ENCODE measurements at places on chromosomes 12 and 14.

GRCh38 chr12:25186788-25187402, 8.1 kb downstream of the DNAI7 start:
- DNase-seq, result peak; percentile 21

- DNase-seq, result peak; percentile 73
Measured at GRCh38 chr12:57005980-57006808, at the start of gene ZBTB39. Gene ZBTB39, minus strand, starts transcription at chr12:57006546. Its CDS starts 1,629 bp downstream, at chr12:57004917.

GRCh38 chr12:4591180-4591687, 29.2 kb downstream of the DYRK4 start:
- DNase-seq, result no peak

DNA sequence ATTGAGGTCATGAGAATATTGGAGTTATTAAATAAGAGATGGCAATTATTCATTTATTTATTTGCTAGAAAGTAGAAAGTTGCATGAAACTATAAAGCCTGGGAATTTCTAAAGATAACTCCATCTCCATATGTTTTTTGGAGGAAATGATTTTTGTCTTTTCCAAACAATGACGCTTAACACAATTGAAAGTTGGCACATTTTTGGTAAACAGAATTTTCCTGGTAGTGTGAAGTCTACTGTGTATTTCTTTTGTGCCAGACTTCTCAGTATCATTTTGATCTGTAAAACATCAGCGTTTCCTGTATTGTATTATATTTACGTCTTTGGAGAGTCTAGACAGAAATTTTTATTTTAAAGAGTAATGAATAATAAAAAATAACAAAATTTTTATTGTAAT, 33.7 kb upstream of the PTPRB start:
- no peak for DNase-seq

GRCh38 chr14:61477712-61478462, 156.5 kb downstream of the PRKCH start:
- DNase-seq, result peak; percentile 78

DNA sequence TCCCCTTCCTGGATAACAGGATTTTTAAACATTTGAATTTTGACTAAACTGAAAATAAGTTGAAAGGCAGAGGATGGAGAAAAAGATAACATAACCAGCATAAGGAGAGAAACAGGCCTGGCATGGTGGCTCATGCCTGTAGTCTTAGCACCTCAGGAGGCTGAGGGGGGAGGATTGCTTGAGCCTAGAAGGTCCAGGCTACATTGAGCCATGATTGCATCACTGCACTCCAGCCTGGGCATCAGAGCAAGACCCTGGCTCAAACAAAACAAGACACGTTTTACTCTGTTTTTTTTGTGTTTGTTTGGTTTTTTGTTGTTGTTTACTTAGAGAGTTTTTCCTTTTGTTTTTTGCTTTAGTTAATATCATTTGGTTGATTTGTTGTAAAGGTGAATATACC, 8.7 kb downstream of the AKAP6 start:
- no peak for DNase-seq

GRCh38 chr12:57776247-57776587, 3.8 kb downstream of the EEF1AKMT3 start:
- DNase-seq, result no peak

DNA sequence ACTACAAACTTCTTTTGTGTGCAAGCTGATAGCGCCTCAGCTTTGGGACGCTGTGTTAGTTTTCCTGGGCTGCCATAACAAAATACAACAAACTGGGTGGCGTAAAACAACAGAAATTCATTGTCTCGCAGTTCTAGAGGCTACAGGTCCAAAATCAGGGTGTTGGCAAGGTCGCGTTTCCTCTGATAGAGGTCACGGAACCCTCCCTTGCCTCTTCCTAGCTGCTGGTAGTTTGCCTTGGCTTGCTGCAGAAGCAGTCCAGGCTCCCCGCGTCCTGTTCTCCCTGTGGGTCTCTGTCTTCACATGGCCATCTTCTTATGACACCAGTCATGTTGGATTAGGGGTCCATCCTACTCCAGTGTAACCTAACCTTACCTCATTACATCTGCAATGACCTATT, 32.8 kb upstream of the PTGR2 start:
- DNase-seq, result no peak

DNA sequence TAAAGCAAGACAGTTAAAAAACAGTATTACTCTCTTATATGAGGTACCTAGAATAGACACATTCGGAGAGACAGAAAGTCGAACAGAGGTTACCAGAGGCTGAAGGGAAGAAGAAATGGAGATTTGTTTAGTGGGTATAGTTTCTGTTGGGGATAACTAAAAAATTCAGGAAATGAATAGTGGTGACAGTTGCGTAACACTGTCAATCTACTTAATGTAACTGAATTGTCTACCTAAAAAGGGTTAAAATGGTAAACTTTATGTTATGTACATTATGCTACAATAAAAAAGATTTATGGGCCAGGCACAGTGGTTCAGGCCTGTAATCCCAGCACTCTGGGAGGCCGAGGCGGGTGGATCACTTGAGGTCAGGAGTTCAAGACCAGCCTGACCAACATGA, 30.6 kb upstream of the SLC6A13 start:
- no peak for DNase-seq

DNA sequence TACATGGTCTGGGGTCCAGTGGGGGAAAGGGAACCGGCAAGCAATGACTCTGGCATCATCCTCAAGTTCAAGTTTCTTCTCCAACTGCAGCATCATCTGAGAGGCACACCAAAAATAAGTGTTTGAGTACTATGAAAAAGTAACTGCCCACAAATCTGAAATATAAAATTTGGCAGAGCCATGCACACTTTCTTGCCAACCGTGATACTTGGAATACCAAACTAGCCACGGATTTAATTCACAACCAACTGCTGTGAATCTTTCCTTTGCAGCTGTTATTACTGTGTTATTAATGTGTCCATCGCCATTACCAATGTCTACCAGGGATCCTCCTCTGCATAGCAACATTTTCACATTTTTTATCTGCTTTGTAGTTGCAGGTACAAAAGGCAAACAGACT, 74.6 kb downstream of the GXYLT1 start:
- DNase-seq, result no peak

DNA sequence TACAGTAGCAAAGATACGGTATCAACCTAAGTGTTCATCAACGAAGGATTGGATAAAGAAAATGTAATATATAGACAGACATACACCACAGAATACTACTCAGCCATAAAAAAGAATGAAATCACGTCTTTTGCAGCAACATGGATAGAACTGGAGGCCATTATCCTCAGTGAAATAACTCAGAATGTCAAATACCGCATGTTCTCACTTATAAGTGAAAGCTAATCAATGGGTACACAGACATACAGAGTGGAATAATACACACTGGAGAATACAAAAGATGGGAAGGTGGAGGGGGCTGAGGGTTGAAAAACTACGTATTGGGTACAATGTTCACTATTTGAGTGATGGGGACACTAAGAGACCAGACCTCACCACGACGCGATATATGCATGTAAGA, 1.1 kb downstream of the RACGAP1 start:
- DNase-seq, result no peak

DNA sequence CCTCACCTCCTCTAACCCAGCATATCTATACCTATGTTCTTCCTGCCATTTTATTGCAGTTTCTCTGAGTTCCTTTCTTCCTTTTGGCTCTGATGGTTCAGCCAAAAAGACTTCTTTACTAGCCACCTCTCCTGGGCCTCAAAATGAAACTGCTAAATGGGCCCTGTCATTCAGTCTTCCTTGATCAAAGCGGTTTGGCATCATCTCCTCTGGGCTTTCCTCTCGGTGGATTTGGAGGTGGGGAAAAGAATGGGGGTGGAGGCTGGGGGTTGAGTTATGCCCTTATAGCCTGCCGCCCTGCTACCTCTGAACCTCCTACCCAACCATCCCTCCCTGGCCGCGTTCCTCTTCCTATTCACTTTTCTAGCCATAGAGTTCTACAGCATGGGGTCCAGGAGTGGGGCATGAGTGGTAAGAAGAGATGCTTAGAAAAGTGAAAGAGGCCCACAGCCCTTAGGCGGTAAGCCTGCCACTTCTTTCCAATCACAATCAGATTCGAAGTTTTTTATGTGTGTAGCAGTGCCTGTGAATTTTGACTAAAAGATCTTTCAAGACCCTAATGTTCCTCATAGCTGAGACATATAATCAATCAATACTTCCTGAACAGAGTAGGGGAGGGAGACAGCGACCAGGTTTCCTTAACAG, 2.5 kb downstream of the AJUBA start:
- no peak for DNase-seq

DNA sequence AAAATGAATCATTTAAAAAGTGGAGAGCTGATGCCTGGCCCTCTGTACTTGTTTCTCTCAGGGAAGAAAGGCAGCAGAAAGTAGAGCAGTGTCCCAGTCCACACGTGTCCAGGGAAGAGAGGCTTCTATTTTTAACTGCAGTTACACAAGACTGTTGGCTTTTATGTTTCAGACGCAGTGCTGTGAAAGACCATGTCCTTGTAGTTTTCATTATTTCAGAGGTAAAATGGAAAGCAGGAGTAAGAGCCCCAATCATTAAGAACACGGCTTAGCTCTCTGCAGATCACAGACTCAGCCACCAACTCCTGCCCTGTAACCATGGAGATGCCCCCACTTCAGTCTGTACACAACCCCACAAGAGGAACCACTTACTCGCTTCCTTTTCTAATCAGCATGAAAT, 336.3 kb downstream of the DAD1 start:
- no peak for DNase-seq

DNA sequence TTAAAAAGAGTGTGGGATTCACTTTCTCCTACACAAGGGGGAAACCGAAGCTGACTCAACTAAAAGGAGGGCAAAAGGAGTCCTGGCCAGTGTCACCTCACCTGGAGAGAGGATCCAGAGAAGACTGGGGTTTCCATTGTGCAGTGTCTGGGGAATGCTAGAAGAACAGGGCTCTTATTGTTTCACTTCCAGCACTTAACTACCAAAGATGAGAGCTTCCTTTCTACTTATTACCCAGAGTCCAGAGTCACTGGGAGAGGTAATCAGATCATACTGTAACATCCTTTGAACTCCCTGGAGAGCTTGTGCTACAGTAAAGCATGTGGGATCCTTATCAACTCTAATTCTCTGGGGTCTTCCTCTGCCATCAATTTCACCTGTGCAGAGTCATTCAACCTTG, 148.4 kb upstream of the BCL2L14 start:
- no peak for DNase-seq

DNA sequence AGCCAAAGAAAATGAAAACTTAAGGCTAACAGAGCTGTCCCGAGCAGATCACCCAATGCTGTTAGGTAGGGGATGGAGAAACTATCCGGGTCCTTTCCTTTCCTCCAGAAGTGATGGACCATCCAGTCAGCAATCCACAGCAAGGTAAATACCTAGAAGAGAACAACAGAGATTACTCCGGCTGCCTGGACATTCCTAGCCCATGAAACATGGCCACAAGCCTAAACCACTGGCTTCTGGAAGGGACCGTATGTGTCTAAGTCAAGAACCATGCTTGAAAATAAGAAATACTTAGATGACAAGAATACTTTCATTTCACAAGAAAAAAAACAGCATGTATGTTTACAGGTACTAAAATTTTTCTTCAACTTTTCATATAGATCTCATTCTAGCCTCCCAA, 152.9 kb downstream of the SLC41A2 start:
- no peak for DNase-seq

DNA sequence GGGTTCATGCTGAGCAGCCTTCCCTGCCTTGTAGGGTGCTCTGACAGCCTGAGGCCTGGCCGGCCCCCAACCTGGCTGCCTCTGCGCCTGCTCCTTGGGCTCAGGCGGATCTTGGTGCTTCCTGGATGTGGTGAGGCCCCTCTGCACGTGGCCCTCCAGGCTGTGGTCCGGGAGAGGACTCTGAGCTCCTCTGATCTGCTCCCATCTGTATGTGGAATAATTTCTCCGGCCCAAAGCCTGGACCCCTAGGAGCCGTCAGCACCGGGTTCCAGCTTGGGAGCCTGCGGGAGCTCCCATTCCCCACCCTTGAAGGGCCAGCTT, 21.3 kb upstream of the EIF2B2 start:
- no peak for DNase-seq

GRCh38 chr12:43104494-43104893, 447.5 kb downstream of the ADAMTS20 start:
- no peak for DNase-seq

DNA sequence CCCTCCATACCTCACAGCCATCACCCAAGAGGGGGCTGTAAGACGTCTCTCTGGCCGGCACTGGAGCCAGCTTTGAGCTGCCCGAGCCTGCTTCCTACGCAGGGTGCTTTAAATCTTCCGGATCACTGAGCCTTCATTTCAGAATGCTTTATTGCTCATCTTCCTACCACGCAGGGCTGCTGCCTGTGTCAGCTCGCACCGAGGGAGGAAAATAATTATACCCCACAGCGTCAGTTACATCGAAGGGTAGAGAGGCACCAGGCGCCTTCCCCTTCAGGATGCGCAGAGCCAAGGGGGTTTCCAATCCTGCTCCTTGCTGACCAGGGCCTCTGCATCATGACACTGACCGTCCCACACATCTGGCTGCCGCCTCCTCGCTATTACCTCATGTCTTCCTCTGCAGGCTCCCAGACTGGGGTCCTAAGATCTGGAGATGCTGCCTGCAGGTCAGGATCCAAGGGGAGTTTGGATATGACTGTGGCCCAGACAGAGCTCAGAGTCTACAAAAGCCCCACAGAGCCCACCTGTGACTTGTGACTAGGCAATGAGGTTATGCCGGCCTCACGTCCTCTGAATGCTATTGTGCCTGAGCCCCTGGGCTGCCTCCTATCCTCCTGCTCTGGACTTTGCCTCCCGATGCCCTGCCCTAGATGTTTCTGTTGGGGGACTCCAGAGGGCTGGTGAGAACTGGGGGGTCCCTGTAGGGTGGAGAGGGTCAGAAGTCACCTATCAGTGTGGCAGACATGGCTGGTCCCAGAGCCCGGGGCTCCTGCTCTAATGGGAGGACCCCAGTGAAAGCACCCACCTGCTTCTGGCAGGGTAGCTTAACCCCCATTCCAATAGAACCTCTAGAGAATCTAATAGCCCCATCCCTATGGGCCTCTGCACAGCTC, 220.3 kb upstream of the RTL1 start:
- no peak for DNase-seq

DNA sequence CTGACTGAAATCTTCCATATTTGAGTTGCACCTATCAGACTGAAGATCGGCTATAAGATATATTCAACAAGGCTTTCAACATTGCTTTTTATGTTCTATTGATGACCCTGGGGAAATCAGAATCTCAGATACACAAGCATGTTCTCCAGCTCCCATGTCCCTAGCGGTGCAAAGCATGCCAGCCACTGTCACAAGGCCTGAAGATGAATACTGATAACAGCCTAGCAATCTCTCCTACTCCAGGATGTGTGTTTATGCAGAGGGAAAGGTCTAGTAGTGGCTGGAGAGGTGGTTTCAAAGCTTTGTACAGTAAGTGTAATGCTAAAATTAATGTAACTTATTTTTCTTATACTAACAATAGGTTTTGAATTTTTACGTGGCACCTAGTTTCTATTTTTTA, 64.6 kb downstream of the SOX5 start:
- no peak for DNase-seq
